ENCODE measurements at places on chromosomes 3 and 15.

DNA sequence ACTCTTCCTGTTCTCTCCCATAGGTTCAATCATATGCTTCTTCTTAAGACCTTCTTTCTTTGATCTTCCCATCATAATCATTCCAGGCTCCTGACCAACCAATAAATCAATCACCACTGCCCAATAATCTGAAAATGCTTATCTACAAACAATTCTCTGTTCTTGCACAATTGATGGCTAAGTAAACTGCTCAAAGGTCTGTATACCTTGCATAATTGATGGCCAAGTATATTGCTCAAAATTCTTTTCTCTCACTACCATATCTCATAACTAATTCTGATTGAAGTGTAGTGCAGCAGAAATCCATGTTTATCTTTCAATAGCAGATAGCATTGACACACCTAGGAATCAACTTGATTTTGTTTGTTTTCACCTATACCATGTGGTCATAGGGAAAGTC lies 83.4 kb upstream of the EPHA6 start:
- DNase-seq = no peak

DNA sequence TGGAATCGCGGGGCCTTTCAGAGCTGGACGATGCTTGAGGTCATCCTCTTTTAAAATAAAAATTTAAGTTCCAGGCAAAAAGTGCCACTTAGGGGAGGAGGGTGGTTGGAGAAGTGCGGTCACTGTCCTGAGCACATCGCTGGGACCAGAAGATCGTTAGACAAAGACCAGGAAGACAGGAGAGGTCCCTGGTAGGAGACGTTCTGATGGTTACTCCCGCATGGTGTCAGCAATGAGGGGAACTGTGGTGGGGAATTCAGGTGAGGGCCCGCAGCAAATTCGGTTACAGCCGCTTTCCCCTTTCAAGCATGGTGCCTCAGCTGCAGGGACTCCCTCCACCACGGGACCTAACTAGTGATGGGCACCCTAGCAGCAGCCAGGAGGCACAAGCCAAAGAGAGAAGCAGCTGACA lies 1.0 kb upstream of the ISY1 start:
- DNase-seq = no peak

- no peak for DNase-seq
Observed at GRCh38 chr3:112773864-112774263, 72.8 kb downstream of the CD200R1L start.

DNA sequence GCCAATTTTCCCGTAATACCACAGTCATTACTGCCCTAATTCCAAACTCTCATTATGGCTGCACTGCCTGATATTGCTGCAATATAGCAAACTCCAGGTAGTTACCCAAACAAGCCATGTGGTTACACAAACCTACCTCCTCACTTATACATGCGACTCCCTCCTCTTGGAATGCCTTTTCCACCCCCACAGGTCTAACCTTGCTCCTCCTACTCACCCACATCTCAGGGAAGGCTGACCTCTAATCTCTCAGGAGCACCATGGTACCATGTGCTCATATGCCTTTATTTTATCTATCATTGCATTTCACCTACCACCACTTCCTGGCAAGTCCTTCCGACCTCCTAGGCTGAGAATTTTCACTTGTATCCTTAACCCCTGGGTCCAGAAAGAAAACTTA lies 2.9 kb downstream of the RBPMS2 start:
- DNase-seq = no peak

Measured in NCI-H1417 (cell line).